Small intestine (tissue), 16 donors: ENCODE measurements at places on chromosomes 6 and 20. TPM values are rescaled to one million over a fixed set of nuclear protein-coding genes. Genes with fewer than 3 reads are reported as not detected.

The SRMS gene
- not detected for polyA plus RNA-seq

DNA sequence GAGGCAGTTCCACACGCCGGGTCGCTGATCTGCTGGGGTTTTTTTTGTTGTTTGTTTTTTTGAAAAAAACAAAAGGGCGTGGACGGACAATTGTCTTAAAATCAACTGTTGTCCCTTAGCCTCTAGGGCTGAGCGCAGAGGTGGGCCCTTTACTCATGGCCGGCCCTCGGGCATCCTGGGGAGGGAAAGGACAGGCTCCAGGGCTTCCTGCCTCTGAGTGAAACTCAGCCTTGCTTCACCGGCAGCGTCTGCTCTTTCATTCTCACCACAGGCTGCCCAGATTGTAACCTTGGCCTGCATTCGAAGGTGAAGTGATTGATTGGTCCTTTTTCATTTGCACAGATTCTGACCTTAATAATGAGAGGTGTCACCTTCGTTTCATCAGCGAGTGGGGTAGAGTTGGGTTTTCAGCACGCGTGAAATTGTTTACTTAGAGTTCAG, 797 bp downstream of the SMIM13 start:
- peak overlapping the region; percentile 96 for H3K27ac ChIP-seq
- DNase-seq = peak; percentile 81
- H3K4me3 ChIP-seq = peak overlapping the region; percentile 91
- no peaks in the 10 kb centered on the region for H3K36me3 ChIP-seq

The MEI4 gene
- not detected for polyA plus RNA-seq

- no peak for DNase-seq
- H3K4me3 ChIP-seq = no peak overlapping the region
- H3K4me1 ChIP-seq = no peaks in the 10 kb centered on the region
- no peaks in the 10 kb centered on the region for H3K36me3 ChIP-seq
- H3K27me3 ChIP-seq = no peaks in the 10 kb centered on the region
Measured at GRCh38 chr6:82511546-82511945, 147.9 kb downstream of the TPBG start.

DNA sequence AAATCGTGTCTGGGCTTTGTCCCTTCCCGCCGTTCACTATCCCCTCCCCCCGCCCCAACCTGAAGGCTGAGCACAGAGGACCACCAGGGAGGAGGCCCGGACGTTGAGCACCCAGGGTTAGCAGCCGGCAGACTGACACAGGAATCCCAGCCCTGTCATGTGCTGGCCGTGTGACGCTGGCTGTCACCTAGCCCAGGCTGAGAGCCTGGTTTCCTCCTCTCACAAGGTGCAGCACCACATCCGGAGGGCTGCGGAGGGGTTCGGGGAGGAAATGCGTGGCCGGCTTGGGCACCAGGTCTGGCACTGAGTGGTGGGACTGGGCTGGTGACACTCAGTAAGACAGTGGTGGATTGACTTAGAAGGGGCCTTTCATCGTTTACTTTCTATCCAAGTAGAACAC, 4.6 kb upstream of the LSM14B start:
- no peak overlapping the region for H3K4me3 ChIP-seq
- H3K27ac ChIP-seq = no peak overlapping the region
- peaks cover 3% of the 10 kb centered on the region for H3K4me1 ChIP-seq

The CCNC gene
- polyA plus RNA-seq = 45.1 TPM

The C20orf204 gene
- 0.91 TPM for polyA plus RNA-seq

DNA sequence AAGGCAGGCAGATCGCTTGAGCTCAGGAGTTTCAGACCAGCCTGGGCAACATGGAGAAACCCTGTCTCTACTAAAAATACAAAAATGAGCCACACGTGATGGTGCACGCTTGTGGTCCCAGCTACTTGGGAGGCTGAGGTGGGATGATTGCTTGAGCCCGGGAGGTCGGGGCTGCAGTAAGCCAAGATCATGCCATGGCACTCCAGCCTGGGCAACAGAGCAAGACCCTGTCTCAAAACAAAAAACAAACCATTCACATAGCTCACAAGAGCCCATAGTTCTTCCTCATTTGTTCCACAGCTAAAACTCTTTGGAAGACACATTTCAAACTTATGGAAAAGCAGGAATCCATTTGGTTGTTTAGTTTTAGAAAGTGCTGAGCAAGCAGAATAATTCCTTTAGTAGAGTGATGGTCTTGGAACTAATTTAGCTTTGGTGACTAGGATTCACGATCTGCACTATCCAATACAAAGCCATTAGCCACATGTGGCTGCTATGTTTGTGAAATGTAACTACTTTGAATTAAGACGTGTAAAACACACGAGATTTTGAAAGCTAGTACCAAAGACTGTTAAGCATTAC, 4.1 kb downstream of the ZNFX1 start:
- no peak overlapping the region for H3K4me3 ChIP-seq
- peaks cover 26% of the 10 kb centered on the region for H3K4me1 ChIP-seq
- H3K27me3 ChIP-seq = no peaks in the 10 kb centered on the region
- H3K36me3 ChIP-seq = peaks cover 43% of the 10 kb centered on the region

DNA sequence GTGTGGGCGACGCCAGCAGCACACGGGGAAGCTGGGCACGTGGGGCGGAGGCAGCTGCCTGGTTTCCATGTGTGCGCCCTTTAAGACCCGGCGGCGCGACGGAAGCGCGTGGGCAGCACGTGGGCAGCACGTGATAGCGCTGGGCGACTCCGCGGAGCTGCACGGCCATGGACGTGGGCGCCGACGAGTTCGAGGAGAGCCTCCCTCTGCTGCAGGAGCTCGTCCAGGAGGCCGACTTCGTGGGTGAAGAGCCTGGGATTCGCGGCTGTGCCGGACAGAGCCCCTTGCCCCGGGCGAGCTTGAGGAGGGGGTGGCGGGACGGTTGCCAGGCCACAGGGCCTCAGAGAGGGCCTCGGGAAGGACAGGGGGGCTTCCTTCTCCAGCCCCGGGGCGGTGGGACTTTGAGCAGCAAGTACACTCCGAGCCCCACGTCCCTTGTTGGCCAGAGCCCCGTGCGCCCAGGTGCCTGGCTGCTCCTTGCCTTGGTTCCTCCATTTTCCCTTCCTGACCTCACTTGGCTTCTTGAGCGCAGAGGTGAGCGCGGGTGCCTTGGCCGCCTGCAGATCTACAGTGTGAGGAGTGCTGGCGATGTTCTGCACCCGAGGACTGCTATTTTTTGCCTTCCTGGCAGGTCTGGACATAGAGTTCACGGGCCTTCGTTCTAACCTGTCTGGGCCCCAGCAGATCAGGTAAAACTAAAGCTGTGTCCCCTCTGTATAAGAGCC, at the start of gene PNLDC1:
PNLDC1 (plus strand) TSS at position 136 of the 725 bp plus-strand sequence; CDS start at position 168, 32 bp downstream.
- H3K4me3 ChIP-seq = no peak within 1 kb of the TSS
- peaks cover 8% of the 10 kb centered on the region for H3K36me3 ChIP-seq
- no peak within 1 kb of the TSS for H3K27ac ChIP-seq
- H3K4me1 ChIP-seq = peaks cover 4% of the 10 kb centered on the region

The ESR1 gene
- polyA plus RNA-seq = not detected

- peaks cover 25% of the 10 kb centered on the region for H3K4me1 ChIP-seq
- H3K27ac ChIP-seq = no peak overlapping the region
- H3K4me3 ChIP-seq = no peak overlapping the region
- DNase-seq = no peak
- peaks cover 7% of the 10 kb centered on the region for H3K36me3 ChIP-seq
Measured at GRCh38 chr6:151440930-151441329, 11.0 kb downstream of the RMND1 start.

DNA sequence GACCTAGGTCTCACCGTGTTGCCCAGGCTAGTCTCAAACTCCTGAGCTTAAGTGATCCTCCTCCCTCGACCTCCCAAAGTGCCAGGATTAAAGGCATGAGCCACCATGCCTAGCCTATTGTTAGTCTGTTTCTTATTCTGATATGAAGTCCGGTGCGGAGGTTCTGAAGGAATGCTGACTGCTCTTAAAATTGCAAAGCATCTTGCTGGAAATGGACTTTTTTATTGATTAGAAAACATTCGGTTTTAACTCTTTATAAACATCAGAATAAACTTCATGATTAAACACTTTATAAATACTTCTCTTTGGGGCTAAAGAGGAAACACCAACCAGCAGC, 3.2 kb downstream of the TNFAIP3 start:
- peaks cover 7% of the 10 kb centered on the region for H3K4me1 ChIP-seq
- no peak for DNase-seq
- H3K27ac ChIP-seq = no peak overlapping the region
- no peak overlapping the region for H3K4me3 ChIP-seq
- no peaks in the 10 kb centered on the region for H3K27me3 ChIP-seq

DNA sequence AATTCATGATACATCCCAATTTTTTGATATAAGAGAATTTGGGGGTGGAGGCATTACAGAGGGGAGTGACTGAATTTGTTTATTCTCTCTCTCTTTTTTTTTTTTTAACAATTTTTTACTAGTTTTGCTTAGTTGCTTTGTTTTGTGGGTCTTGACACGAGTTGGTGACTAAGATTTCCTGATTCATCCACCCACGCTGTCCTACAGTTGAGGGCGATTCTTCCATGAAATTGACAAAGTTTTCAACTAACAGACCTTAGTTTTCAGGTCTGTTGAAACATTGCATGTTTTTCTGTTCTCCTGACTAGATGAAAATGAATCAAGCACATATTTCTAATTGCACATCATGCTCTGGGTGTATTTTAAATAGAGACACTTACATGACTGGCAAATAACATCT, 613.8 kb downstream of the TFAP2B start:
- H3K4me3 ChIP-seq = no peak overlapping the region
- no peak overlapping the region for H3K27ac ChIP-seq
- H3K4me1 ChIP-seq = no peaks in the 10 kb centered on the region

The DACT2 gene
- polyA plus RNA-seq = 7.7 TPM

The HSPA1L gene
- 0.94 TPM for polyA plus RNA-seq

DNA sequence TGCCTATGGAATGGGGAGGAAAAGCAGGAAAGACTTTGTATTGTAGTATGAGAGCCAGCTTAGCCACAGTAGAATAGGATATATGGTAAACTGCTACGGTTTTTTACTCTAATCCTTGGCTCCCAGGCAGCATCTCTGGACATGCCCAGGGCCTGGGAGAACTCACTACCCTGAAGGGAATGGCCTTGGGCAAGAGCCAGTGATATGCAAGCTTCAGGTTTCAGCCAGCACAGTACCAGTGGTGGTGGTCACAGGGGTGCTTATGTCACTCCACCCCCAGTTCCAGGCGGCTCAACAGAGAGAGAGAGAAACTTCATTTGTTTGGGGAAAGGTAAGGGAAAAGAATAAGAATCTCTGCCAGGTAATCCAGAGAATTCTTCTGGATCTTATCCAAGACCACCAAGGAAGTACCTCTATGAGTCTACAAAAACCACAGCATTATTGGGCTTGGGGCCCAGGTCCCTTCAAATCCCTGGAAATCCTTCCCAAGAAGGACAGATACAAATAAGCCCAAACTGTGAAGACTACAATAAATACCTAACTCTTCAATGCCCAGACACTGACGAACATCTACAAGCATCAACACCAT, 121.2 kb downstream of the THBS2 start:
- H3K27me3 ChIP-seq = no peaks in the 10 kb centered on the region
- no peak for DNase-seq
- H3K36me3 ChIP-seq = no peaks in the 10 kb centered on the region
- H3K4me3 ChIP-seq = no peak overlapping the region
- H3K4me1 ChIP-seq = no peaks in the 10 kb centered on the region

DNA sequence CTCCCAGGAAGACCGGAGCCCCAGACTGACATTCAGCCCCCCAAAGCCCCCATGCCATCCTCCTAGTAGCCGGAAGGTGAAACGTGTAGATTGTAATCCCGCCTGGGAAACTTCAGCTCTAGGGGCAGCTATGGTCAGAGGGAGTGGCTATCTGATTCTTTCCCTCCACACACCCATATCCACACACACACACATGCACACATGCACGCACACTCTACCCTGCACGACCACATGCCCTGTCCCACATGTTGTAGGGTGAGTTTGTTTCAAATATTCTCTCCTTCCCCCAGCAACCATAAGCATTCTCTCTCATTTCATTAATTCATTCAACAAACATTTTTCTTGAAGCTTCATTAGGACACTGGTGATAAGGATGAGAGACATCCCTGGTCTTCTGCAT, 42.2 kb downstream of the MAFB start:
- no peaks in the 10 kb centered on the region for H3K36me3 ChIP-seq
- no peak overlapping the region for H3K4me3 ChIP-seq
- no peaks in the 10 kb centered on the region for H3K27me3 ChIP-seq
- H3K4me1 ChIP-seq = no peaks in the 10 kb centered on the region
- no peak for DNase-seq

The ZNF831 gene
- 0.27 TPM for polyA plus RNA-seq

GRCh38 chr6:112085286-112086065, 1.8 kb downstream of the TUBE1 start:
- H3K27ac ChIP-seq = no peak overlapping the region
- no peaks in the 10 kb centered on the region for H3K4me1 ChIP-seq
- DNase-seq = peak; percentile 1
- no peaks in the 10 kb centered on the region for H3K36me3 ChIP-seq
- peaks cover 4% of the 10 kb centered on the region for H3K27me3 ChIP-seq
- no peak overlapping the region for H3K4me3 ChIP-seq

GRCh38 chr6:31349301-31349700, 7.7 kb downstream of the HLA-B start:
- DNase-seq = no peak
- peaks cover 9% of the 10 kb centered on the region for H3K36me3 ChIP-seq
- H3K27me3 ChIP-seq = peaks cover 11% of the 10 kb centered on the region
